ENCODE measurements at places on chromosomes 3 and 15.
A peak's percentile ranks its signal among the peaks of the same experiment; 100 is the strongest.

GRCh38 chr15:91099995-91100813 is at the start of gene SV2B:
SV2B (plus strand) TSS chr15:91100257; CDS start chr15:91226264, 126,007 bp downstream.
- no peak for DNase-seq

- no peak for DNase-seq
Measured at GRCh38 chr15:84949043-84949442, 32.6 kb upstream of the PDE8A start.

DNA sequence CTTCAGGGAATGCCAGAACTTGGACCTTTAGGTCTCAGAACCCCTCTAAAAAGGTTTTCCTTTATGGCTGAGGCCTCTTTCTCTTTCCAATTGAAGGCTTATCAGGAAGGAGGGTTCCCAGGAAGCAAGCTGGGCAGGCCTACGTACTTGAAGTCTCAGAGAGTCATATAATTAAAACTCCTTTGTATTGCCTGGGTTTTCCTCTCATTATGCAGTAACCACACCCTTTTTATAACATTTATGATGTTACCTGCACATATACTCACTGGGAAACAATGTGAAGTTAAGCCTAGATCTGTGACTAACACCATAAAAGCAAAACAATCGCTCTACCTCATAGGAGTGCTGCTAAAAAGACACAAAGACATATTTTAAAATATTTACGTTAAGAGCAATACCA is 27.3 kb downstream of the SERP1 start:
- peak; percentile 93 for DNase-seq

DNA sequence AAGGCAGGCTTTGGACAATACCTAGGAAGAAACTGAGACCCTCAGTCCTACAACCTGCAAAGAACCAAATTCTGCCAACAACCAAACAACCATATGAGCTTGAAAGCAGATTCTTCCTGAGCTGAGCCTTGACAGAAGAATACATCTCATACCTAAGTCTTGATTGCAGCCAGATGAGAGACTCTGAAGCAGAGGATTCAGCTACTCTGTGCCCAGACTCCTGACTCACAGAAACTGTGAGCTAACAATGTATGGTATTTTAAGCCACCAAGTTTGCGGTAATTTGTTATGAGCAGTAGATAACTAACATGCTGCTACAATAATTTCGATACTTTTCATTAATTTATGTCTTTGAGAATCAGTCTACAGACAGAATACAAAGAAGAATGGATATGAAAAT is 325.1 kb upstream of the CBLB start:
- no peak for DNase-seq

- DNase-seq: peak; percentile 10
Measured at GRCh38 chr3:63791974-63792373, 27.1 kb upstream of the C3orf49 start.

DNA sequence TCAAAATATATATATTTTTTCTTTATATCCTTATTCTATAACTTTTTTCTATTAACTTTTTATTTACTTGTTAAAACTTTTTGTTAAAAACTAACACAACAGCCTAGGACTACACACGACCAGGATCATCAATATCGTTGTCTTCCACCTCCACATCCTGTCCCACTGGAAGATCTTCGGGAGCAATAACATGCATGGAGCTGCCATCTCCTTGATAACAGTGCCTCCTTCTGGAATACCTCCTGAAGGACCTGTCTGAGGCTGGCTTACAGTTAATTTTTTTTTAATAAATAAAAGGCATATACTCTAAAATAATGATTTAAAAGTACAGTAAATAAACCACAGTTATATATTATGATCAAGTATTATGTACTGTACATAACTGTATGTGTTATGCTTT is 58.9 kb downstream of the SFMBT1 start:
- no peak for DNase-seq

DNA sequence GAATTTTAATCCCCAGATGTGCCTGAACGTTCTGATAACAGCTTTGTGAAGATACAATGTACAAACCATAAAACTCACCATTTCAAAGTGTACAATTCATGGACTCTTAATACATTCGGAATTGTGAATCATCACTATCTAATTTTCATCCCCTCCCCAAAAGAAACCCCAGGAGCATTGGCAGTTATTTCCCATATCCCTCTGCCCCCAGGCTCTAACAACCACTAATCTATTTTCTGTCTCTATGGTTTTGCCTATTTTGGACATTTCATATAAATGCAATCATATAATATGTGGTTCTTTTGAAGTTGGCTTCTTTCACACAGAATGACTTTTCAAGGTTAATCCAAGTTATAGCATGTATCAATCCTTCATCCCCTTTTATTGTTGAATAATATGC is 25.3 kb downstream of the PRICKLE2 start:
- DNase-seq: no peak

DNA sequence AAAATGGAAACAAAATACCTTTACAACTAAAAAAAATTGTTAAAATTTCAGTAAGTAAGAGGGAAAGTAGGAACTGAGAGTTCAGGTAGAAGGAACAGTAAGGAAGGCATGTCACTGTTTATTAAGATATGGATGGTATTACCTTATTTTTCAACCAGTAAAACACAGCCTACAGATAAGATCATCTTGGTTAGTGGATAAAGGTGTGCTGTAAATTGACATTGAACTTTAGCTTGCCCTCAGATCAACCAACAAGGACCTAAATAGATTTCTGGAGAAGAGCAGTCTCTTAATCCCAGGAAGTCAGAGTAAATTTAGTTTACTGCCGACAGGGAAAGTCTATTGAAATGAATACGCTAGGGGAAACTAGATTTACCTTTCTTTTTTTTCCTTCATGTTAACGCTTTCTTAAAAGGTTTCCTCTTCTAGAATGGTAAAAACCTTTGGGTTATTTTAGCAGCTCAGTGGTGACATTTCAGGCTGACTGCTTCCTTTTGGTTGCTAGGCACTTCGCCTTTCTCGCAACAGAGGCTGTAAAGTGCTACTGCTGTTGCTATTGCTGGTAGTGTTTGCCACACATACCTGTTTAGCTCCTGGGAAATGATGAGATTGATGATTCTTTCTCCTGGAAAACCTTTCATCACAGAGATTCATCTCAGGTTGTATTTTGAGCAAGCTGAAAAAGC is 12.9 kb downstream of the DZIP3 start:
- no peak for DNase-seq

DNA sequence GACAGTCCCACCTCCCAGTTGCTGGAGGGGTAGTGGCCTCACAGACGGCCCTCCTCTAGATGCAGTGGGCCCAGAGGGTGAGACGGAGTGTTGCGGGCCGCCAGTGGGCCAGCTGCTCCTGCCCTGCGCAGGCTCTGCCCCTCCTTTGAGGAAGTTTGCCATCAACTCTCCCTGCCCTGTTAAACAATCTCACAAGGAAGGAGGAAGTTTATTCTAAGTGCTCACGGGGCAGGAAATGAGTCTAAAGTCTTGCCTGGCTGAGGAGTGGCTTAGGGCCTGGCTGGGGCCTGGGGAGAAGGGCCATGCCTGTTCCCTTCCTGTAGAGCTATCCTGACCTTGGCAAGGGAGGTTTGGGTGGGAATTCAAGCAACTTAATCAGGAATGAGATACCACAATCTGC is at the start of gene FAM3D:
TSS of gene FAM3D (minus strand) at position 92 of the 400 bp plus-strand sequence. CDS start 11,211 bp downstream, outside the sequence.
- no peak for DNase-seq

GRCh38 chr3:119219069-119219468 is 21.6 kb downstream of the B4GALT4 start:
- no peak for DNase-seq

- no peak for DNase-seq
Measured at GRCh38 chr3:178042376-178042775, 493.9 kb upstream of the KCNMB2 start.

GRCh38 chr3:79414806-79415205 is 353.0 kb downstream of the ROBO1 start:
- DNase-seq: peak; percentile 70

DNA sequence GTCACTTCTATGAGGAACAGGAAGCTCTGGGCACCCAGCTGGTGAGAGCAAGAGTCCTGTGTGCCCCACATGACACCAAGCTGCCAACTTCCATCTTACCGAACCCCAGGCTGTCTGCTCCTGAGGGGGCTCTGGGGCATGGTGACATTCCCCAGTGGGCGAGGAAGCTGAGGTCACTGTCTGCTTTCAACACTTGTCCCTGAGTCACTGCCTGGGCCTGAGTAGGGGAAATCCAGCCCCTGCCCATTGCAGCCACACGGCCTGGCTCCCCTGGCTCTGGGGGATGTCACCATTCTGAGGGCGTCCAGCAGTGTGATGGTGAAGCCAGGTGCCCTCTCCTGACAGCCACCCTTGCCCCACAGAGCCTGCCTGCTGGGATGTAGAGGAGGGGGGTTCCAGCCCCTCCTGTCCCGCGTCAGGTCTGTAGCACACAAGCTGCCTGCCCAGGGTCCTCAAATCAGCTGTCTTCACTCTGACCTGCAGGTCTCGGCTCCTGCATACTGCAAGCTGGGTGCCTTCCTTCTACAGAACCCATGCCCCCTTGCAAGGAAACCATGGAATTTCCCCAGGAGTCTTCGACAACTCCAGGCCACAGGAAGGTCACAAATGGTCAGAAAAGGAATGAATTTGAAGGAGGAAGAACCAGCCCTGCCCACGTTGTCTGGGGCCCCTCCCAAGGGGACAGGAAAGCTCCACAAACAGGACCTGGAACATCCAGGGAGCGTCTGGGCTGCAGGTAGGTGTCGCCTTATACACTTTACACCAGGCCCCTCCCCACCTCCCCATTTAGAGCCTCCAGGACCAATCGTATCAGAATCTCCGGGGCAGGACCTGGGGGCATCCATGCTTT is 69.9 kb upstream of the GATM start:
- no peak for DNase-seq

GRCh38 chr3:44867421-44868111 is 5.9 kb downstream of the TMEM42 start:
- DNase-seq: no peak

DNA sequence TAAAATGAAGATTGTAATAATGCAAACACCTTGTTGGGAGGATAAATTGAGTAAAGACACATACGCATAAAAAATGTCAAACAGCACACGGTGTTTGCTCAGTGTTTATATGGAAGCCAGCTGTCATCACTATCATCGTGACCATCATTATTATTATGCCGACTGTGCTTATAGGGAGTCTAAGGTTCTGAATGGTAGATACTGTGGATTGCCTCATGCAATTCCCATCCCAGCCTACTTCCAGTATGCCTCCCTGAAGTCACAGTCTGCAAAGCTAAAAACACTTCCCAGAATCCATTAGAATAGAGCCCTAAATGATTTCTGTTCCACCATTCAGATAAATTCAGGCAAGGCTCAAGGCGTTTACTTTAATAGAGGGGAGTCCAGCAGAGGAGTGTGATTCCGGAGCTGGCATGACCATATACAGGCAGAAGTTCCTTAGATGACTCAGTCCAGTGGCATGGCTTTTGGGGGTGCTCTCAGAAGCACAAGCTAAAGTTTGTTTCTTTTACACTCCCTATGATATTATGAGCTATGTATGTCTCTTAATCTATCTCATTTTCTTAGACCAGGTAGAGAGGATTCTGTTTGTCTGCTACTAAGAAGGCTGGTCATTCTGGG is 148.7 kb downstream of the MEX3B start:
- no peak for DNase-seq

- DNase-seq: no peak
Measured at GRCh38 chr3:49124991-49125670, 4.5 kb upstream of the USP19 start.

GRCh38 chr3:157531771-157532170 is 28.6 kb upstream of the VEPH1 start:
- no peak for DNase-seq

- DNase-seq: no peak
Measured at GRCh38 chr15:89247446-89247845, 3.7 kb downstream of the FANCI start.

DNA sequence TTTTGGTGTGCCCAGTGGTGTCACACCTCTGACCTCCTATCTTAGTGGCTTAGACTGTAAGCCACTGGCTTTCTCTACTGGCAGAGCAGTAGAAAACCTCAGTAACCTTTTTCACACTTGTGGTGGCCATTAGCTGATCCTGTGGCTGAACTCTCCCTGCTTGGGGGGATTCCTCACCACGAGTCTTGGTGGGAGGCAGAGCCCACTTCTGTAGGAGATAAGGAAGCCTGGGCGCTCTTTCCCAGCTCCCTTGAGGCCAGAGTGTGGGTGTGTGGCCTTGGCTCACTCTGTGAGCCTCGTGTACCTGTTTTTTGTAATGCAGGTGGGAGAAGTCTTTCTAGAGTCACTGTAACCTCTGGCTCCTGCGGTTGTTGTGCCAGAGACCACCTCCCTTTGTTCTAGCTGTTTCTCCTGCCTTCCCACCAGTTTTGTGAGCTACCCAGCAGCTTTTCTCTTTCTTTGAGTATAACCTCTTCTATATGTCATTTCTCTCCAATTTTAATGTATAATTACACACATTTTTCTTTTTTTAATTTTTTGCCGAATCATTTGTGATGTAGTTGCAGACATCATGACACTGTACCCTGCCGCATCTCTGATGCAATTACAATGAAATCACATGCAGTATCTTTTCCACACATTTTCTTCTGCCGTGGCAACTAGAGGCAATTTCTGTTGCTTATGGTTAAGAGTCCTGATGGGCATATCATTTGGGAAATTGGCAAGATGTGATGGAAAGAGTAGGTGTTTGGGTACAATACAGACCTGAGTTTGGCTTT is 13.8 kb downstream of the XCR1 start:
- no peak for DNase-seq

DNA sequence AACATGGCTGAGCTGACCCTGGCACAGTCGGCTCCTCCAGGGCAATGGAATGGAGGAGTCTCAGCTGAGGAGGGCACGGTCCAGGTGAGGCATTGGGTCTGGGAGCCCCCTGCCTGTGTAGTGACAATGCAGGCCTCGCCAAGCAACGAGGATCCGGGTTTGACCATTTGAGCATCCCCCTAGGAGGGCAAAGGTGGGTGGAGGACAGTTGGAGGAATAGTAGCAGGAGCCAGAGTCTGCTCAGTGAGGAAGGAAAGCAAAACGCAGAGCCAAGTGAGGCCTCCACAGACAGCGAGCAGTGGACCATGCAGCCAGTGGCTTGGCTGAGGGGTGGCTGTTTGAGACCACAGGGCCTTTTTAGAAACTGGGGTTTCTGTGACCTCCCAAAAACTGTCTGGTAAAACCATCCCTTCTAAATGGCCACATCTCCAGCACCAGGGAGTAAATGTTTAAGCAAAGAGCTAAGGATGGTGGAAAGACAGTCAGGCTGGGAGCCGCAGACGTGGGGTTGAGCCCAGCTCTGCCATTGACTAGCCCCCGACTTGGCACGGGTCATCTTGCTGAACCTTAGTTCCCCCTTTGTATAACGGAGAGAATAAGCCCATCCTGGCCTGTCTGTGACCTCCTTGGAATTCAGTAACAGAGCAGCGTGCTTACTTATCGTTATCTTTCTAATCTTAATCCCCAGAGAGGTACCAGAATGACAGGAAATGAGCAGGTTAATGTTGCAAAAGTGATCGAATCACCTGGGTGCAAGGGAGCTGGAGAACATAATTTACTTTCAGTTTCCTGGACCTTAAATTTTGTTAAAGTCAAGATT is 46.8 kb downstream of the CMTM6 start:
- DNase-seq: no peak

DNA sequence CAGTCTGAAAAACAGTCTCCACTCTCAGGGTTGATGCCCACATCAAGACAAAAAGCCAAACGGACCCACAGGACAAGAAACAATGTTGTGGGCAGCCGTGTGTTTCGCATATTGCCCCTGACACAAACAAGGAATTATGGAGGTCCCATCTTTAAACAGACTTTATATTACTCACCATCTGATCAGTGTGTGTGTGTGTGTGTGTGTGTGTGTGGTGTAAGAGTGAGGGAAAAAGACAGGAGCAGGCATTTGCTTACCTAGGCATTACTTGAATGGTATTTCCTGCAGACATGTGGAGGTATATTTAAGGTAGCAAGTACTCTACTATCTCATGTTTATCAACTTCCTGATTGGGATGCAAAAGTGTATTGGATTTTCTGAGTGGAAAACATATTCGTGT is 136.3 kb downstream of the TMCO5A start:
- peak; percentile 8 for DNase-seq

Data from epithelial cell of prostate (primary cell).